Fibroblast of lung (primary cell): ENCODE measurements at places on chromosomes 1 and 21. TPM values are rescaled to one million over a fixed set of nuclear protein-coding genes. Genes with fewer than 3 reads are reported as not detected.

DNA sequence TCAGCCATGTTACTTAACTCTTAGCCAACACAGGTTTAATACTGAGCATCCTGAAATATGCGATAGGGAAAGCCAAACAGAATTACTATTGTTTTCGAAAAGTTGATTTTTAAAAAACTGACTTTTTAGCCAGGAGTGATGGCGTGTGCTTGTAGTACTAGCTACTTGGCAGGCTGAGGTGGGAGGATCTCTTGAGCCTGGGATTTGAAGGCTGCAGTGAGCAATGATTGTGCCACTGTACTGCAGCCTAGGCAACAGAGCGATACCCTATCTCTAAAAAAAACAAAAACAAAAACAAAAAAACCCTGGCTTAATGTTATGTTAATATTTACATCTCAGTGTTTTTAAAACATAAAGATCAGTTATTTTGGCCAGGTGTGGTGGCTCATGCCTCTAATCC is 16.7 kb downstream of the NMNAT1 start:
- DNase-seq: no peak

DNA sequence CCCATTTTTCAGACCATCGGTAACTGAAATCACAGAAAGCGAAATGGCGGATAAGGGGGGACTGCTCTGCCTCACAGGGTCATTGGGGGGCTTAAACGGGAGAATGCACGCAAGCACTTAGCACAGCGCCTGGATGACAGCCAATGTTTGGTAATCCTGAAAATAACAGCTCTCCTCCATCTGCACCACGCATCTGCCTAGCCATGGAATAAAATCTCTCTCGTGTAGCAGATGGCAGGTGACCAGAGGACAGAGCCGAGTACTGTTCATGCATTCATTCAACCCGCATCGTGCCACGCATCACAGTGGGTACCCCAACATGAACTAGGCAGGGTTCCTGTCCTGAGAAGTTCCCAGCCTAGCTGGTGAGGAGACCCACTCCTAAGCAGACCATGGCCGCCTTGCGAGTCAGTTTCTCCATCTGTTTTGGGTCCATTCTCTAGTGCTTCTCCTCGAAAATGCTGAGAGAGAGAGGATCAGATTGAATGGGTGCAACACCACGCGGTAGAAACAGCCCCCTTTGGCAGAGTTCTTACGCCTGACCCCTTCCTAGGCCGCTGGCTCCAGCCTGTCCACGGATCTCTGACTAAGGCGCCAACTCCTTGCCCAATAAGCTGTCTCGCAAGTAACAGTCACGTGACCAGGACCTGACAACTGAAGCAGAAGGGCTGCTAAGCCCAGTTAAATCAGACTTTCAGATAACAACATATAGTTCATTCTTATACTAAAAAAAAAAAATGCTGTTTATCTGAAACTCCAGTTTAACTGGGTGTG is 7.3 kb downstream of the SLC1A7 start:
- DNase-seq: peak; percentile 87

DNA sequence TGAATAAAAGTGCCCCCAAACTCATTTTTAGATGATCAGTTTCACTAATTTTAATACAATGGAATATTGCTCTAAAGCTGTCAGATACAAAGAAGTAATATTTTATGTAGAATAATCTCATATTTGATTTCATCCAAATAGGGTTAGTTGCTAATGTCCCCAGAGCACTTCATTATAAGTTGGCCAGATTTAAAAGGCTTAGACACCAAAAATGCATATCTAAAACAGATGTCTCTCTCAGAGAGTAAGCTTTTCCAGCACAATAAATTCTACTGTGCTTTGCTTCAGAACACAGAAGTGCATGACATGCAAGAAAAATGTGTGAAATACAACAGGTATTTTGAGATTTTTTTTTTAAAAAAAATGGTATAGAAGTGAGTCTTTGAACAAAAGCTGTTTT is 194.2 kb downstream of the LRRIQ3 start:
- no peak for DNase-seq

GRCh38 chr1:18972531-18972930 is 16.1 kb upstream of the IFFO2 start:
- DNase-seq: peak; percentile 67

- DNase-seq: no peak
These were observed 13.6 kb downstream of the AUNIP start for GRCh38 chr1:25845664-25846063.

The OR2T29 gene
- not detected in 2 replicates for total RNA-seq

The TTF2 gene
- total RNA-seq: 7.7 and 13.2 TPM in 2 replicates

The OR2T33 gene
- not detected in 2 replicates for total RNA-seq
